Fibroblast of pulmonary artery (primary cell): ENCODE measurements at places on chromosomes 12 and 14.

DNA sequence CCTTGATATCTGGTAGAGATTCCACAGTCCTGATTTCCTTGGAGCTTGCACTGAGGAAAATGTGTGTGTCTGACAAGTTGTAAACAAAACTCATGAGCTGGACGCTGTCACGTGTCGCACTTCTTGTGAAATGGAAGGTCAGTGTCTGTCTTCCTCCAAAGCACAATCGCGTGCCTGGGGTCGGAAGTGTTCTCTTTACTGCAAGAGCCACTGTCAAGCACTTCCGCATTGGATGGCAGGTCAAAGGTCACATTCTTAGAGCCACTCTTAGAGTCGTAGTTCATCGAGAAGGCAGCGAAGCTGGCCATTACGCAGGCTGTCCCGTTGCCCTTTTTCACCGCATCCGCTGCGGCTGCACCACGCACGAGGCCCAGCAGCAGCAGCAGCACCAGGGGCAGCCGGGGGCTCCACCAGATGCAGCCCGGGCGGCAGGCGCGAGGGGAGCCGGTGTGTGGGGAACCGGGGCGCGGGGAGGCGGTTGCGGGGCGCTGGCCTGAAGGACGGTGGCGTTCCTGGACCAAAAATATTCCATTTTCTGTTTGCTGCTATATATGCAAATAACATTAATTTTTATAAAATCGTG, 45.0 kb downstream of the LRTM2 start:
- DNase-seq = no peak

DNA sequence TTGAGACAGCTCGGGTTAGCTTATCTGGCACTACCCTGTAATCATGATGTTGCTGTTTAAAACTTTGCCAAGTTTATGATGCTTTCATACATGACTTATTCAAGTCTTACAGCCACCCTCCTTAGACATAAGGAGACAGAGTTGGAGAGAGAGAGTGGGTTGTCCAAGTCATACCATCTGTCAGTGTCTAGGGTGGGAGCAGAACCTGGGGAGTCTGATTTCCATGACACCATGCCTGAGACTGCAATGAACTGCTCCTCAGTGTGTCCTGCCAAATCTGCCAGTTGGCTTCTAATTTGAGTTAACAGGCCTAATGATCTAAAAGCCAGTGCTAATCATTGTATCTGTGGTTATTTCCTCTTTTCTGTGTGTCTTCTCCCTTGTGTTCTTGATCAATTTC, 43.7 kb upstream of the PHC1 start:
- no peak for DNase-seq

DNA sequence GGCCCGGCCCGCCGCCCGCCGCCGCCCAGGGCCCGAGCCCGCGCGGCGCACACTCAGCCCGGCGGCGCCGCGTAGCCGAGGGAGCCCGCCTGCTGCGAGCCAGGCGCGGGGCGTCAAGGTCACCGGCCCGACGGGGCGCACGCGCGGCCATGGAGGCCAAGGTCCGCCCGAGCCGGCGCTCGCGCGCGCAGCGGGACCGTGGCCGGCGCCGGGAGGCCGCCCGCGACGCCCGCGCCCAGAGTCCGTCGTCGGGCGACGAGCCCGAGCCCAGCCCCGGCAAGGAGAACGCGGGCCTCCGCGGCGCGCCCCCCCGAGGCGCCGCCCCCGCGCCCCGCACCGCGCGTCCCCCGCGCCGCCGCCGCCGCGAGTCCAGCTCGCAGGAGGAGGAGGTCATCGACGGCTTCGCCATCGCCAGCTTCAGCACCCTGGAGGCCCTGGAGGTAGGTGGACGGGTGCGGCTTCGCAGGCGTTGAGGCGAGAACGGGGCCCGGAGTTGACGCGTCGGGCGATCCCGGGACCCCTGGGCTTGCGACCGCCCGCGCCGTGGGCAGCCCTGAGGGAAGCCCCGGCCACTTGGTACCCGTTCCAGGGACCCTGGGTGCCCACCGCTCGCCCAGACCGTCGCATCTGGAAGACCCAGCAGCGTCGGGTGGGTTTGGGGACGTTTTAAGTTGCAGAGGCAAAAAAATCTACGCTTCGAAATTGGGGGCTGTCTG, 629 bp downstream of the FBRSL1 start:
- peak; percentile 37 for DNase-seq

DNA sequence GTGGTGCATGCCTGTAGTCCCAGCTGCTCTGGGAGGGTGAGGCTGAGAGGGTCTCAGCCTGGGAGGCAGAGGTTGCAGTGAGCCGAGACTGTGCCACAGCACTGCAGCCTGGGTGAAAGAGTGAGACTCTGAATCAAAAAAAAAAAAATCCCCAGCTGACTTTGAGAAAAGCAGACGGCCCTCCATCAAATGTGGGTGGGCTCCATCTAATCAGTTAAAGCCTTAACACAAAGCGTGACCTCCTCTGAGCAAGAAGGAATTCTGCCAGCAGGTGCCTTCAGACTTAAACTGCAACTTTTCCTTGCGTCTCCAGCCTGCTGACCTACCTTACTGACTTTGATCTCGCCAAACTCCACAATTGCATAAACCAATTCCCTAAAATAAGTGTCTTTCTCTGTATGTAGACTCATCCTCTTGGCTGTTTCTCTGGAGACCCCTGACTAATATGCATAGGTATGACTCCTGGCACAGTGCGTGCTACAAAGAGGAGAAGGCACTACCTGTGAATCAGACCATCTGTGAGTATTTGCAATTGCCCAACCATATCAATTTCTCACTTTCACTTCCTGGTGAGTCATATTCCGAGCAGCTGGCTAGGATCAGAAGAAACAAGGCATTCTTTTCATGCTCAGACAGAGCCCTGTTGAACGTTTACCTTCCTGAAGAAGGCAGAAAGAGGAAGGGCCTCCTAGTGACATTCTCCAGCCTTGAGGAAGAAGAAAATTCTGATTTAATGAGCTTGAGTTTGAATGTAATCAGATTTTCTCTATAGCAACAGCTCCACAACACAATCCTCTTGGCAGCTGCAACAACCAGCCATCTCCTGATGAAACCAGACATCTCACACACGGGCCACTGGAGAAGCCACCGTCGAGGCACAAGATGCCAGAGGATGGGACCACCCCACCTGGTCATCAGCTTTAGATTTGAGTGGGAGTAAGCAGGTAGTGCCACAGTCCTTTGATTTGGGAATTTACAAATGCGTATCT, 54.3 kb downstream of the CLMN start:
- peak; percentile 97 for DNase-seq

DNA sequence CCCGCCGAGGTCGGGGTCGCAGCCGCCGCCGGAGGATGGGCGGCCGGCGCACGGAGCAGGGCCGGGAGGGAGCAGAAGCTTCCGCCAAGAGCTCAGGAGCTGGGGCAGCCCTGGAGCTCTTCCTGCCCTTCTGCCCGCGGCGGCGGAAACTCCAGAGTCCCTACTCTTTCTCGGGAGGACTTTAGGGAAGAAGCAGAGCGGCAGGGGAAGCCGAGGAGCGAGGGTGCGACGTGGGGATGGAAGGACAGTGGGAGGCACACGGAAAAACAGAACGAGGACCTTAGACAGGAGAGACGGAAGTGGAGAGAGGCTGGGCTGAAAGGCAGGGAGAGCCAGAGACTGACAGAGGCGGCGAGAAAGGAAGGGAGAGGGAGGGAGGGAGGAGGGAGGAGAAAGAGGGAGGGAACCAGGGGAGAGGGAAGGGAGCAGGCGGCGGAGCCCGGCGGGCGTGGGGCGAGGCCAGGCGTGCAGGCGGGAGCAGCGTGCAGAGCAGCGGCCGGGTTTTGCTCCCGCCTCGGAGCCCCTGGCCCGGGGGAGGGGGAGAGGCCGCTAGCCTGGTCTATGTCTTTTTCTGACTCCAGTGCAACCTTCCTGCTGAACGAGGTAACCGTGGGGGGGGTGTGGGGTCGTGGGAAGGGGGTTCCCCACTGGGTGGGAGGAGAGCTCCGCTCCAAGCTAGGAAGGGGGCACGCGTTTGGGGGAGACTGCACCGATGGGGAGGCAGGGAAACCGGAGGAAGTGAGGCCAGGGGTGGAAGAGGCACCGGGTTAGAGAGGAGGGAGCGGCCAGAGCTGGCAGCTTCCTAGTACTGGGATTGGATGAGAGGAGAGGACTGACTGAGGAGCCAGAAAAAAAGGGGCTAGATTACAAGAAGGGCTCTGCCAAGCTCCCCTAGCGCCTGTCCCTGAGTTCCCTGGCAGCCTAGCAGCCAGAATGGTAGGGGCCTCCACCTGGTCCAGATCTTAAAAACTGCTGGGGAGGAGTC, 2.9 kb upstream of the CACNB3 start:
- peak; percentile 85 for DNase-seq

DNA sequence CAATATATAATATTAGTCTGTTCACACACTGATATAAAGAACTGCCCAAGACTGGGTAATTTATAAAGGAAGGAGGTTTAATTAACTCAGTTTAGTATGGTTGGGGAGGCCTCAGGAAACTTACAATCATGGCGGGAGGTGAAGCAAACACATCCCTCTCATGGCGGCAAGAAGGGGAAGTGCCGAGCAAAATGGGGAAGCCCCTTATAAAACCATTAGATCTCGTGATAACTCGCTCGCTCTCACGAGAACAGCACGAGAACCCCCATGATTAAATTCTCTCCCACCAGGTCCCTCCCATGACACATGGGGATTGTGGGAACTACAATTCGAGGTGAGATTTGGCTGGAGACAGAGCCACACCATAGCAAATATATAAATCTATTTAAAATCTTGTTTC, 269.8 kb downstream of the ATP23 start:
- DNase-seq = no peak
